H1 (cell line): ENCODE measurements at places on chromosomes 2 and 18. TPM values are rescaled to one million over a fixed set of nuclear protein-coding genes. Genes with fewer than 3 reads are reported as not detected.

DNA sequence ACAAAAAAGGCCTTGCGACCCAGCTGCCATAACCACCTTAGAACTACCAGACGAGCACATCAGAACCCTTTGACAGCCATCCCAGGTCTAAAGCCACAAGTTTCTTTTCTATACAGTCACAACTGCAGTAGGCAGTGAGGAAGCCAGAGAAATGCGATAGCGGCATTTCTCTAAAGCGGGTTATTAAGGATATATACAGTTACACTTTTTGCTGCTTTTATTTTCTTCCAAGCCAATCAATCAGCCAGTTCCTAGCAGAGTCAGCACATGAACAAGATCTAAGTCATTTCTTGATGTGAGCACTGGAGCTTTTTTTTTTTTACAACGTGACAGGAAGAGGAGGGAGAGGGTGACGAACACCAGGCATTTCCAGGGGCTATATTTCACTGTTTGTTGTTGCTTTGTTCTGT is 48.8 kb downstream of the FEZ2 start:
- DNase-seq, result no peak

DNA sequence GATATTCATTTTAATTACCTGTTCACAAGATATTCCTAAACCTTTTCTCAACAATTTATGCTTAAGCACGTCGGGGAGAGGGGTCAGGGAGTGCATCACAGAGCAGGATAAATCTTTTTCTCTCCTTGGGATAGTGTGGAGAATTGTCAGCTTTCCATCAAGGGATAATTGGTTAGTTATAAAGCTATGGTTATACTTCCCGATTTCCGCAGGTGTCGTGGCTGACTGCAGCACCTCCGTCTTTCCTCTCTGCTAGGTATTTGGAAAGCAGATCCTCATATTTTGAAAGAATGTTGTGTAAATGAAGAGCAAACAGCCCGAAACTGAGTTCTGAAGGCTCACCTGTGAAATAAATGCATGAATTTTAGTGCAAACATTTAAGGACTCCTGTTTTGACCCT is 778 bp downstream of the DYNC2LI1 start:
- no peak for DNase-seq

PTH2R gene
- 0.11 and 0.19 TPM in 2 replicates for total RNA-seq

ARHGAP28 gene
- total RNA-seq, result 14.4 and 15.4 TPM in 2 replicates

GRCh38 chr18:47883771-47884413 is 46.6 kb downstream of the SMAD2 start:
- no peak for DNase-seq

GRCh38 chr2:180231015-180231414 is 223.9 kb upstream of the CWC22 start:
- no peak for DNase-seq

MYO3B gene
- total RNA-seq, result 0.19 and 0.27 TPM in 2 replicates

DNA sequence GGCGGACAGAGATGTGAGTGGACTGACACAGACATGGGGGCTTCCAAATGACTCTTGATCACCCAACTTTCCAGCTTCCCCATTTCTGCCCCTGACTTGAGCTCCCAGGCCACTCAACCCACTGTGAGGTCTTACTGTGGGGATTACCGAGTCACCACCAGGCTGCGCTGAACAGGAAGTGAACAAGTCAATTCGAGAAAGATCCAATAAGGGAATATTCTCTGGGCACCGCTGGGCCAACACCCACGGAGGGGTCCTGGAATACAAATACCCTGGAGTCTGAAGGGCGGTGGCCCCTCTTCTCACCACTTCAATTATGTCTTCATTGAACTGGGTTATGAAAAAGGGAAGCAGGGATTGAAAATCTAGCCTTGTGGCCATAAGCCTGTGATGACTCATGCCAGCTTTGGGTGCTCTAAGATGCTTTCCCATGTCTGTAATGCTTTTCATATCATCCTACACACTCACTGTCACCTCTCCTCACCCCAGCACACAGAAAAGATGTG is 37.7 kb downstream of the BCL11A start:
- peak; percentile 39 for DNase-seq

- no peak for DNase-seq
These were observed 77.6 kb downstream of the EDAR start for GRCh38 chr2:108911401-108911800.

EFR3B gene
- total RNA-seq, result 8.8 and 9.6 TPM in 2 replicates

DNA sequence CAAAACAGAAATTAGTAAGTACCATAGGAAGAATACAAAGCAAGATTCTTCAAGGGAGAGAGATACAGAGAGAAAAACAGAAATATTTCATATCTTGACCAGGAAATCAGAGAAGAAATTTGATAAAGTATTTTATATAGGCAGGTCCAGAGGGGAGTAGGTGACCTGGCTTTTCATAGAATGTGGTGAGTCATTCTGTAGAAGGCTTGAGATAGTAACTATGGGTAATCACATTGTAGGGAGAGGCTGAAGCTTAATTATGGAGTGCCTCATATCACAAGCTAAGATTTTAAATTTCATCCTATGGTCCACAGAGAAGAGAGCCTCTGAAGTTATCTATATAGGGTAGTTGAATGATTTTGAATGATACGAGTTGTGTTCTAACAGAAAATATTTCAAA is 195.0 kb upstream of the CYRIA start:
- DNase-seq, result no peak

GRCh38 chr2:24586955-24587354 is 95.9 kb downstream of the NCOA1 start:
- DNase-seq, result no peak

DNA sequence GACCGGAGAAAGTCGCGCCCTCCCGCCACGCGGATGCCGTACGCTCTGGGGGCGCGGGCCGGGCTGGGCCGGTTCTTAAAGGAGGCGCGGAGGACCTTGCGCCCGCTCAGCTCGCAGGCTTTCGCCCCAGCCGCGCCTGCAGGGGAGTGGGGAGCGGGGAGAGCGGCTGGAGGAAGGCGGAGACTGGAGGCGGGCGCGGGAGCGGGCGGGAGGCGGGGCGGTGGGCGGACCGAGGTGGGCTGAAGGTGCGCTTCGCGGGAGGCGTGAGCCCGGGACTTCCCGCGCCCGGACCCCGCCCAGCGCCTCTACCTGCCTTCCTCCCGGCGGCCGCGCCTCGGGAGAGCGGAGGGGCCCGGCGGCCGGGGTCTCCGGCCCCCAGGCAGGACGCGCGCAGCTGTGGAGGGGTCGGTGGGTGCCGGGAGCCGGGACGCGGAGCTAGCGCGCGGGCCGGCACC is at the start of gene ADRA2B:
Gene ADRA2B, minus strand, starts transcription at position 148 of the 455 bp plus-strand sequence. CDS start 422 bp downstream, outside the sequence.
- peak; percentile 85 for DNase-seq

DNA sequence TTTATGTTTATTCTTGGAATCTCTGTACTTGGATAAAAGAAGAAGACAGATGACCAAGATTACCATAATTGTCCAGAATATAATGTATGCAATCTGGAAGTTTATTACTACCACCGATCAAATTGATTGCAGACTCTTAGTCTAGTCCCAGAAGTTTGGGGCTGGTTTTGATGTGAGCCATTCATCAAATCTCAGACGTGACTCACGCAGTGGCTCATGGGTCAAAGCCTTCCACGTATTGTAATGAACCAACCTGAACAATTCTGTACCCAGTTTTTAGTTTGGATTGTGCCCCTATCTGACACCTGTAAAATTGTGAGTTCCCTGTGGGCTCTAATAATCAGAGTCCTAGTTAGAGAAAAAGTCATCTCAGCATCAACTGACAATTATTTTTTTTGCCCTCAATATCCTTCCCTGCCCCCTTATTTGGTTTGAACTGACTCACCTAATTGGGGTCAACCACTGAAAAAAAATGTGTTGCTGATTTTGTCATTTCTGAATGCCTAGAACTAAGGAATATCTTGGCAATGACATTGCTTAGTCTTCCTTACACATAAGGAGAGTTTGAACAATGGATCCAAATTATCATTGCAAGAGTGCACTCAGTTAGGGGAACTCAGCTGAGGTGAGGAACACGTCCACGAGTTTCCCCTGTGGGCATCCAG is 219.5 kb upstream of the NRP2 start:
- no peak for DNase-seq

DNA sequence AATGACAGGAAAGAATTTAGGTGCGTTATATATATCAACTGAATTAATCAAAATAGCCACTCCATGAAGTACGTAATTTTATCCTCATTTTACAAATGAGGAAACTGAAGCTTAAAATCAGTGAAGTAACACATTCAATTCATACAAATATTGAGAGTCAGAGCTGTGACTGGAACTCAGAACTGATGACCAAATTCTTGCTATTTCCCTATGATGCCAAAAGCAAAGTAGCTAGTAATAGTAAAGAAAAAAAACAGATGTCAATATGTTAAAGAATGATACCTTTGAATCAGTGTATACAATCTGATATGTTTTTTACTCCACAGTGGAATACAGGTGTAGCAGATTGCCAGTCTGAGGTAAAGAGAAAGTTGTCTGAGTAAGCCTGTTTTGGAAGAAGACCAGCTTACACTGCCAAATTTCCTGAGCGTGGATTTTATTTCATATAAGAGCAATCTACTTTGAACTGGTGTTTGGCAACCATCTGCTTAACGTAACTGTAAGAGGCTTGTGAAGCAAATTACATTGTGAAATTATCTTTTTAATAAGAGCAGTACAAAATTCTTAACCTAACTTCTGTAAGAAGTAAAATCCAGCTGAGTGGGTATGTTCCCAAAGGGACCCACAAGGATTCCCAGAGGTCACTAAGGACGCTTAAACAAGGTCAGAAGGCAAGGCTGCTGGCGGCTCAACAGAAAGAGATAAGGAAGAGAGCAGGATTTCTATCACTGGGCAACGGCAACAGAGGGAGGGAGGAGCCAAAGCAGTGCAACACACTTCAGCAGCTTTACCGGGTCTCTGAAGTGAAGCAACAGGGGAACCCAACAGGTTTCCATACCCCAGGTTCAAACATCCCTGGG is 85.6 kb downstream of the IKZF2 start:
- no peak for DNase-seq
